Stomach (tissue), 19 donors: ENCODE measurements at places on chromosomes 7 and 10. TPM values are rescaled to one million over a fixed set of nuclear protein-coding genes. Genes with fewer than 3 reads are reported as not detected.
A peak's percentile ranks its signal among the peaks of the same experiment; 100 is the strongest.

Gene RBM20
- 0.29 TPM for total RNA-seq

Gene PPP1R3A
- total RNA-seq: not detected

Gene ACHE
- not detected for total RNA-seq

Gene AKR1C3
- total RNA-seq: 136 TPM

Gene LIPJ
- not detected for total RNA-seq

Gene GDF10
- 2.6 TPM for total RNA-seq

Gene CYP3A4
- total RNA-seq: not detected

Gene RSPH10B2
- total RNA-seq: not detected

DNA sequence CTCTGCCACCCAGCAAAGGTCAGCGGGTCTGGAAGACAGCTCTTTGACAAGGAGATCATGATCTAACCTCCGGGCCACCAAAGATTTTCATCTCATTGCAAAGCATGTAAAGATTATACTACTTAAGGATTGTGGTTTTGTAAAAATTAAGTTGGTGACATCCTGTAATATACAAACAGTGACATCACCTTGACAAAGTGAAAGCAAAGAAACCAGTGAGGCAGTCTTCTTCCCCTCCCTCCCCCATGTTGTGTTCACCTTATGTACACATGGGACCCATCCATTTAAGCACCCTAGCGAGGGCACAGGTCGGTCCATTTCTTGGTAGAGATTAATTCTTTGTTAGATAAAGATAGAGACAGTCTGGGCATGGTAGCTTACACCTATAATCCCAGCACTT lies 3.9 kb downstream of the MDH2 start:
- DNase-seq: no peak
- H3K4me1 ChIP-seq: peaks cover 9% of the 10 kb centered on the region
- H3K36me3 ChIP-seq: peaks cover 48% of the 10 kb centered on the region
- H3K27me3 ChIP-seq: no peaks in the 10 kb centered on the region
- no peak overlapping the region for H3K4me3 ChIP-seq

GRCh38 chr7:95772298-95772770 lies at the start of gene DYNC1I1:
TSS of gene DYNC1I1 (plus strand) at chr7:95772554. CDS start at chr7:95804730, 32,176 bp downstream.
- peaks cover 12% of the 10 kb centered on the region for H3K4me1 ChIP-seq
- H3K27me3 ChIP-seq: no peaks in the 10 kb centered on the region
- peak within 1 kb of the TSS; percentile 76 for H3K4me3 ChIP-seq
- no peaks in the 10 kb centered on the region for H3K36me3 ChIP-seq

DNA sequence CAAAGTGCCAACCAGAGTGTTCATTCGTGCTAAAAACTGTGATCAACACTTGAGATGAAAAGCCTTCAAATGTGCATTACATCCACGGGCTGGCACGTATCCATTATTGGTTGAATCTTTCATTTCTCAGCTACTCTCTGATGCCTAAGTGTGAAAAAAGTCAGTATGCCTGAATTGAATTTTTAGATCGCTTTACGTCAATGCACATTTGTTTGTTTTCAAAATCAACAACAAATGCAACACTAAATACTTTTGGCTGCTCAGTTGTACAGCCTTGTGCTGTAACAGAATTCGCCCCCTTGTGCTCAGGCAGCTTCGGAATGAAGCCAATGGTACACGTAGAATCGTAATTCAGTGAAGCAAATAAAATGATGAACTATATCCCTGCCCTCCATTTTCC lies 446.5 kb upstream of the NRP1 start:
- H3K4me3 ChIP-seq: no peak overlapping the region
- H3K27ac ChIP-seq: no peak overlapping the region
- no peaks in the 10 kb centered on the region for H3K4me1 ChIP-seq

DNA sequence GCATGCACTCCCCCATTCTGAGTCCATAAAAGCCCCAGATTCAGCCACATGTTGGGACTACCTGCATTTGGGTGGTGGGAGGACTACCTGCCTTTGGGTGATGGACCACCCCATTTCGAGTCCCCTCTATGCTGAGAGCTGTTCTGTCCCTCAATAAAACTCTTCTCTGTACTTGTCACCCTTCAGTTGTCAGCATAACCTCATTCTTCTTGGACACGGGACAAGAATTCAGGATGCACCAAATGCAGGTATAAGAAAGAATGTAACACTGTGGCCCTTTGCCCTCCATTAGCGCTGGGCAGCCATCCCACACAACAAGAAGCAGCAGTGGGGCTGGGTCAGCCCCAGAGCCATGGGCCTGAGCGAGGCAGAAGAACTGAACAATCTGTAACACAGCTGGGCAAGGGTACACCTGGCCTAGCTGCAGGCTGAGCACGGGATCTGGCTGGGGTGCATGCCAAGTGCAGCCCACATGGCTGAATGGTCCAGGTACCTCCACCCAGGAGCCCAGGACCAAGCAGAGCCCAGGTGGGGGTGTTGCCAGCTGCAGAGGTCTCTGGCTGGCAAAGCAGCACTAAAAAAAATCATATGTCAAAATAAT lies 1344.3 kb upstream of the LRRTM3 start:
- H3K36me3 ChIP-seq: peaks cover 9% of the 10 kb centered on the region
- no peaks in the 10 kb centered on the region for H3K27me3 ChIP-seq
- H3K27ac ChIP-seq: no peak overlapping the region
- peak; percentile 10 for DNase-seq

GRCh38 chr10:13882119-13882711 lies 295.4 kb downstream of the PRPF18 start:
- H3K4me3 ChIP-seq: no peak overlapping the region
- no peak for DNase-seq
- H3K27me3 ChIP-seq: no peaks in the 10 kb centered on the region
- H3K36me3 ChIP-seq: no peaks in the 10 kb centered on the region
- H3K4me1 ChIP-seq: peaks cover 28% of the 10 kb centered on the region

DNA sequence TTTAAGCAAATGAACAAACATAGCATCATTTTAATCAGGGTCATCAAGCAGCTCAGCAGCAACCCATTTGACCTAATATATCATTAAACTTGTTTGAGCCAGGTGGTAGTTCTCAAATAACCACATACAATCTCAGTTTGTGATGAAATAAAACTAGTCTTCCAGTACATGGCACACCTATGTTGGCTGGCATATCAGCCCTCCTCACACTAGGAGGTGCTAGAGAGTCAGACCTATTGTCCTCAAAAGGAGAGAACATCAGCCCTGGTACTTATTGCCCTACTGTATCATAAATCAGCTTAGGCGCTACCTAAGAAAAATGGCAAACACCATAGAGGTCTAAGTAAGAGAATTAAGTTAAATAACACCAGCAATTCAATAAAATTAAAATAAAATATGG lies 81.7 kb downstream of the CABCOCO1 start:
- no peaks in the 10 kb centered on the region for H3K27me3 ChIP-seq
- H3K4me1 ChIP-seq: no peaks in the 10 kb centered on the region
- H3K4me3 ChIP-seq: no peak overlapping the region

- H3K4me1 ChIP-seq: peaks cover 16% of the 10 kb centered on the region
- no peaks in the 10 kb centered on the region for H3K36me3 ChIP-seq
- no peak overlapping the region for H3K27ac ChIP-seq
- H3K27me3 ChIP-seq: no peaks in the 10 kb centered on the region
- no peak for DNase-seq
These were observed 38.5 kb upstream of the WAC start for GRCh38 chr10:28494420-28494819.

GRCh38 chr7:133510326-133511055 lies 257.6 kb downstream of the EXOC4 start:
- no peaks in the 10 kb centered on the region for H3K27me3 ChIP-seq
- no peaks in the 10 kb centered on the region for H3K36me3 ChIP-seq
- H3K4me3 ChIP-seq: no peak overlapping the region
- no peak for DNase-seq
- H3K27ac ChIP-seq: no peak overlapping the region

DNA sequence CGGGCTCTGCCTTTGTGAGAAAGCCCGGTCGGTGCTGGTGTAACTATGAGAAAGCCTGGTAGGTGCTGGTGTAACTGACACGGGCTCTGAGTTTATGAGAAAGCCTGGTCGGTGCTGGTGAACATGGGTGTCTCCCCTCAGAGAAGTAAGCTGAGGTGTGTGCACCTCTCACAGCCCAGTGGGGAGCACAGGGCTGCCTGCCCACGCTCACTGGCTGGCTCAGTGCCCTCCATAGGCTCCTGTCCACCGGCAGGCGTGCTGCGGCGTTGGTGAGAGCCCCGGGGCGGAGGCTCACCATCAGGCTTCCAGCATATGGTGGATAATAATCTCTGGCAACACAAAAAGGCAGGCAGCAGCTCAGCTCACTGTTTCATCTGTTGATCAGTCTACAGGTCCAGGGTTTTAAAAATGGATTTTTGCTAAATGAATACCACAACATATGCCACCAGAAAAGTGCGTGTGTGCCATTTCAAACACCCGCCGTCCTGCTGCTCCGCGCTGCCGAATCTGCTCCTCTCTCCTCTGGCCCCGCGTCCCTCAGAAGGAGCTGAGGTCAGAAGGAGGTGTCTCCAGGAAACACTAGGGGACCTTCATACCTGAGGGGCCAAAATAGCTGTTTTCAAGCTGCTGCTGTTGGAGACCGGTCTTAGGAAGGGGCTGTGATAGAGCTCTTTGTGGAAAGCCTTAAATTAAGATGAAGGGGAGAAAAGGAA lies 365.7 kb downstream of the DNAJB6 start:
- no peak overlapping the region for H3K4me3 ChIP-seq
- H3K27ac ChIP-seq: no peak overlapping the region
- H3K36me3 ChIP-seq: no peaks in the 10 kb centered on the region
- no peaks in the 10 kb centered on the region for H3K27me3 ChIP-seq
- no peaks in the 10 kb centered on the region for H3K4me1 ChIP-seq

- H3K27ac ChIP-seq: peak overlapping the region; percentile 99
- peaks cover 33% of the 10 kb centered on the region for H3K4me1 ChIP-seq
- peak; percentile 69 for DNase-seq
- no peaks in the 10 kb centered on the region for H3K27me3 ChIP-seq
- H3K36me3 ChIP-seq: no peaks in the 10 kb centered on the region
These were observed 1.8 kb downstream of the GRK5 start for GRCh38 chr10:119209035-119209735.

- no peak overlapping the region for H3K27ac ChIP-seq
- no peaks in the 10 kb centered on the region for H3K27me3 ChIP-seq
- no peak for DNase-seq
- no peaks in the 10 kb centered on the region for H3K36me3 ChIP-seq
- no peaks in the 10 kb centered on the region for H3K4me1 ChIP-seq
- no peak overlapping the region for H3K4me3 ChIP-seq
These were observed 407.6 kb downstream of the AUTS2 start for GRCh38 chr7:70005891-70006260.

GRCh38 chr7:2143981-2144595 lies 88.7 kb downstream of the MAD1L1 start:
- H3K4me3 ChIP-seq: no peak overlapping the region
- H3K27ac ChIP-seq: no peak overlapping the region
- peaks cover 58% of the 10 kb centered on the region for H3K36me3 ChIP-seq
- no peaks in the 10 kb centered on the region for H3K4me1 ChIP-seq
- no peak for DNase-seq

GRCh38 chr10:70601746-70602145 lies 795 bp downstream of the PRF1 start:
- no peaks in the 10 kb centered on the region for H3K27me3 ChIP-seq
- H3K4me1 ChIP-seq: no peaks in the 10 kb centered on the region
- H3K27ac ChIP-seq: peak overlapping the region; percentile 58
- H3K36me3 ChIP-seq: no peaks in the 10 kb centered on the region
- H3K4me3 ChIP-seq: no peak overlapping the region

DNA sequence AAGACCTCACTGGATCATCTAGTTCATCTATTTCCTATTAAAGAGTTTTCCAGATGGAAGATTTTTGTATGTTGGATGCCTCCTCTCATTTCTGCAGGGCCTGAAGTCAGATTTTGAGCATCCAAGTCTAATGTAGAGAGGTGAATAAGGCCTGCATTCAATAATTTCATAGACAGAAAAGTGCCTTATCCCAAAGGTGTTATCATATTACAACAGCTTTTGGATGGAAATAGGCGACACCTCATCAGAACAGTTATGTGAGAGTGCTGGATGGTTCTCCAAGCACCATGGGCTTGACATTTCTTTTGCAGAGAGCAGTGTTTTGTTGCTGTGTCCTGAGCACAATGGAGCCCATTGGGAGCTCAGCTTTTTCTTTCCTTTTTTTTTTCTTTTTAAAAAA lies 162.4 kb upstream of the MEOX2 start:
- no peak for DNase-seq
- H3K27ac ChIP-seq: no peak overlapping the region
- no peak overlapping the region for H3K4me3 ChIP-seq
- H3K4me1 ChIP-seq: no peaks in the 10 kb centered on the region
- no peaks in the 10 kb centered on the region for H3K36me3 ChIP-seq

GRCh38 chr7:6577369-6578113 lies at the start of gene ZDHHC4:
TSS of gene ZDHHC4 (plus strand) at chr7:6577454. CDS start at chr7:6580562, 3,108 bp downstream.
- H3K36me3 ChIP-seq: peaks cover 36% of the 10 kb centered on the region
- H3K27me3 ChIP-seq: no peaks in the 10 kb centered on the region
- H3K4me1 ChIP-seq: peaks cover 11% of the 10 kb centered on the region

DNA sequence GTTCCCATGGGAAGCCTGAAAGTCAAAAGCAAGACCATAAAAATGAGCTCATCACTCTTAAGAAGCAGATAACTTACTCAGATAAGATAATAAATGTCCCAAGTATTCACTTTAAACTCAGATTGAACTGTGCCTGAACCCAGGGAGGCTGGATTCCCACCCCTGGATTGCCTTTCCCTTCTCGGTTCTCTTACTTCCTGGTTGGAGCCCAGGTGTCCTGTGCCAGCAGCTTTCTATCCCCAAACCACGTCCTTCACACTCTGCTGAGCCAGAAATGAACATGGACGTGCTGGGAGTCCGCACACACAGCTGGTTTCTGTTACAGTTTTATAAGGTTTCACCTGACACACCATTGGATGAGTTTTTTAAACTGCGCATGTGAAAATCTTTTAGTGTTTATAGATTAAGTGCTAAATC lies 636.2 kb upstream of the IGFBP3 start:
- H3K4me1 ChIP-seq: no peaks in the 10 kb centered on the region
- DNase-seq: peak; percentile 54
- H3K4me3 ChIP-seq: no peak overlapping the region
- H3K27ac ChIP-seq: peak overlapping the region; percentile 4
